ENCODE measurements at places on chromosomes 4 and X.

GRCh38 chrX:49139713-49140112, 16.2 kb upstream of the GPKOW start:
- DNase-seq, result no peak

- no peak for DNase-seq
Measured at GRCh38 chr4:147707892-147708672, 23.8 kb upstream of the ARHGAP10 start.

DNA sequence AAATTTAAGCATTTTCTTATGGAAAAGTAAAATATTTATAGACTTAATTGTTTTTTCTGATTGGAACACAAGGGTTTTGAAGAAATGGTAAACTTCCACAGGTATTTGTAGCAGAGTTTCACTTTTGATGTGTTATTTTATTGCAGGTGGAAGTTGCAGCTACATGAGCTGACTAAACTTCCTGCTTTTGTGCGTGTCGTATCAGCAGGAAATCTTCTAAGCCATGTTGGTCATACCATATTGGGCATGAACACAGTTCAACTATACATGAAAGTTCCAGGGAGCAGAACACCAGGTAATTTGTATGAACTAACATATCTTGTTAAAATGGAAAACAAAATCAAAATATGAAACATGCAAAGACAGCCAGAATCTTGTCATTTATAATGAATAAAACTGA, 117.4 kb downstream of the DIPK2B start:
- no peak for DNase-seq

- no peak for DNase-seq
Measured at GRCh38 chrX:119189595-119189994, 46.5 kb upstream of the PGRMC1 start.
